Effector memory CD4-positive, alpha-beta T cell (primary cell): ENCODE measurements at places on chromosomes 2 and 18.

DNA sequence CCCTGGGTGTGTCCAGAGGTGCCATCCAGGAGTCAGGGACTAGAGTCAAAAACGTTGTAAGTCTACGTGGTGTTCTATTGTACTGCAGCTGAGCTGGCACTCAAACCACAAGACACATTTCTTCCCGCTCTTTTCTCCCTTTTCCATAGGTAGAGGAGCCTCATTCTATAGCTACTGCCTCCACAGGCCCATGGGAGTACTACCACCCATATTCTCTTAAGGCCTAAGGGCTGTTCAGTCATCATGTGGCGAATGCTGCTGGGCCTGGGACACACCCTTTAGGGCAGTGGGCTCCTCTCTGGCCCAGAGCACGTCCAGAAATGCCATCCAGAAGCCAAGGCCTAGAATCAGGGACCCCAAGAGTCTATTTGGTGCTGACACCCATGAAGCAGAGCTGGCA, 1271.7 kb downstream of the CNTNAP5 start:
- DNase-seq, result no peak

GRCh38 chr2:222927600-222927999, 66.8 kb downstream of the ACSL3 start:
- no peak for DNase-seq

DNA sequence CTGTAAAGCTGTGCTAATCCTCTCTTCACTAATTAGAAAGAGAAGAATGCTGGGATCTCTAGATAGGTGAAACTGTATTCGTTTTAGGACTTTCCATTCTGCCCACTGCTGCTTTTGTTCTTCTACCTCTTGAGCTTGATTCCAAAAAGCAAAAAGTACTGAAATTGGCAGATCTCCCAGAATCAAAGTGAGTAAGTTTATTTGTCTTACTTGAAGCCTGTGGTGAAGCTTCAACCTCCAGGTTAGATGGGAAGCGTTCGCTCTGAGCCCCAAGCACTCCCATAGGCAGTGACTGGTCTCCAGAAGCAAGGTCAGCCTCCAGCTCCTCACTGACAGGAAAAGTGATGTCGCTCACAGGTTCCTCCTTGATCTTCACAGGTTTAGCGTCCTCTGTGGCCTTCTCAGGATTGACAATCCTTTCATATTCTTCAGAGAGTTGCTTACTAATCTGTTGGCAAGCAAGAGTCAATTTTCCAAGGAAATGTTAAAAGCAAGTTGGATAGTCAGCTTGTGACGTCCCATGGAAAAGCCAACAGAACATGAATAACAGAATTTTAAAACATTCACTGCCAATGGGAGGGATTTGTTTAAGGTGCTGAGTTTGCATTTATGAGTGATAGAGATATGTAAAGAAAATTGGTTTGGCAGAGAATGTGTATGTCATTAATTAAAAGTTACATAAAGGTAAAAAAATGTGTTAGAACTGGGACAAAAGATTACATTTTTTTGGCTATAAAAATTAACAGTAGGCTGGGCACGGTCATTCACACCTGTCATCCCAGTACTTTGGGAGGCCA, 8.1 kb downstream of the SUPT7L start:
- no peak for DNase-seq

GRCh38 chr2:237749002-237749401, 49.6 kb upstream of the RBM44 start:
- DNase-seq, result no peak

DNA sequence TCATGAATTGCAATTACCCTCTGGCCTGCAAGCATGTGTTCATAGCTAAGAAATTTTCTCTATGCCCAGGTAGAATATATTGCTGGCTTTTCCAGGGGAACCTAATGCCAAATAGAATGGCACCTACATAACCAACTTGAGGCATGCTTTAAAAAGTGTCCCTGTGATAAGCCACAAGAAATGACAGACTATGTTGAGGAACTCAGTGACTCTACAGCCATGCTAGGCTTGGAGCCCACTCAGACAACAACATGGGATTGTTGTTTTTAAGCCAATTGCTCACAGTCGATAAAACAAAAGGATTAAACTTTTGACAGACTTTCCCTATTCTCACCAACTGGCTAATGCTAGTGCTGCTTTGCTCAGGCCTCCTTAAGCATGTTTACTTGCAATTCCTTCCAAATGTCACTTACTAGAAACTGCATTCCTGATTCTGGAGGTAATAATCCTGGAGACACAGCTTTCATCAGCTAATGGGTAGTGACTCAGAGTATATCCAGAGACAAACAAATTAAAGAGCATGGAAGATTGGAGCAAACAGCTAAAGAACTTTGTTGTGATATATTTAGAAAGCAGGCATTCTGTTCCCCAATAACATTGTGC, 249.0 kb downstream of the SLC8A1 start:
- DNase-seq, result no peak
